T-helper 2 cell treated with Interferon-gamma antibody and Interleukin-4, amounts not matched to agents 5 μg/mL and 100 μg/mL, for 36 hours (primary cell): ENCODE measurements at places on chromosomes 1 and 21.
A peak's percentile ranks its signal among the peaks of the same experiment; 100 is the strongest.

- H3K36me3 ChIP-seq, result no peaks in the 10 kb centered on the region
- no peaks in the 10 kb centered on the region for H3K4me1 ChIP-seq
- H3K27me3 ChIP-seq, result peaks cover 5% of the 10 kb centered on the region
- no peak overlapping the region for H3K27ac ChIP-seq
Measured at GRCh38 chr1:212488436-212489283, 55.9 kb downstream of the NENF start.

- H3K4me1 ChIP-seq, result peaks cover 10% of the 10 kb centered on the region
- no peaks in the 10 kb centered on the region for H3K36me3 ChIP-seq
- H3K4me3 ChIP-seq, result peak overlapping the region; percentile 82
- H3K27ac ChIP-seq, result no peak overlapping the region
- peaks cover 2% of the 10 kb centered on the region for H3K27me3 ChIP-seq
- peak; percentile 22 for DNase-seq
Measured at GRCh38 chr1:32241001-32241763, 5.8 kb upstream of the FAM167B start.

DNA sequence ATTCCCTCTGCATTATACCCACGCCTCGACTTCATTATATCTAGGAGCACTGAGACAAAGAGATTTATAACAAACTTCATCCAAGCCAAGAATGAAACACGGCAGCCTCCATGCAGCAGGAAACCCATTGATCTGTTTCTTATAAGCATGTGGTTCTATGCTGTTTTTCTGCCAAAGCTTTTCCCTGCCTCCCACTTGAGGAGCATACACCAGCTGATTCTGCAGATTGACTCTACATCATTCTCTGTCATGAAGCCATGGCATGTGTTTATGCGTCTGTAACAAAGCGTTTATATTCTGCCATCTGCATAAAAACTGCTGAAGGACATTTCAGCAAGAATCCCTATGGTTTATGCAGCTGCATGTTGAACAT lies 102.0 kb downstream of the CYYR1 start:
- no peaks in the 10 kb centered on the region for H3K36me3 ChIP-seq
- no peaks in the 10 kb centered on the region for H3K27me3 ChIP-seq
- H3K4me3 ChIP-seq, result no peak overlapping the region
- H3K27ac ChIP-seq, result no peak overlapping the region

DNA sequence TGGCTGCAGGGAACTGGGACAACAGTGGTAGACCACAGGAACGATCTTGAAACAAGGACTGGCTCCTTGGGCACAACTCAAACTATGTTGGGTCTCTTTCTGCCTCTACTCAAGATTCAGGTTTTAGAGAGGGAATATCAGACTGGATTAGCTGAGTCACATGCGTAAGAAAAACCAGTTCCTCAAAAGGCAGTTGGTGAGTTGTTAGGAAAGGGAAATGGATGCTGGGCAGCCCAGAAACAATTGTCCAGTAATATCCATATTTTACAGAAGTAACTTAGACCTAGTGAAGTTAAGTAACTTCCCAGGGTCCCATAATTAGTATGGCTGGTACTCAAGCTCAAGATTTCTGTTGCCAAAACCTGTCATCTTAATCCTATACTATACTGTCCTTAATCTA lies 27.0 kb upstream of the TMEM39B start:
- no peak overlapping the region for H3K4me3 ChIP-seq
- H3K27me3 ChIP-seq, result no peaks in the 10 kb centered on the region
- H3K36me3 ChIP-seq, result peaks cover 51% of the 10 kb centered on the region
- DNase-seq, result no peak
- H3K4me1 ChIP-seq, result no peaks in the 10 kb centered on the region

GRCh38 chr1:185541871-185542301 lies 192.3 kb upstream of the HMCN1 start:
- peaks cover 6% of the 10 kb centered on the region for H3K4me1 ChIP-seq
- no peak overlapping the region for H3K27ac ChIP-seq
- peaks cover 4% of the 10 kb centered on the region for H3K36me3 ChIP-seq
- no peaks in the 10 kb centered on the region for H3K27me3 ChIP-seq
- DNase-seq, result no peak

DNA sequence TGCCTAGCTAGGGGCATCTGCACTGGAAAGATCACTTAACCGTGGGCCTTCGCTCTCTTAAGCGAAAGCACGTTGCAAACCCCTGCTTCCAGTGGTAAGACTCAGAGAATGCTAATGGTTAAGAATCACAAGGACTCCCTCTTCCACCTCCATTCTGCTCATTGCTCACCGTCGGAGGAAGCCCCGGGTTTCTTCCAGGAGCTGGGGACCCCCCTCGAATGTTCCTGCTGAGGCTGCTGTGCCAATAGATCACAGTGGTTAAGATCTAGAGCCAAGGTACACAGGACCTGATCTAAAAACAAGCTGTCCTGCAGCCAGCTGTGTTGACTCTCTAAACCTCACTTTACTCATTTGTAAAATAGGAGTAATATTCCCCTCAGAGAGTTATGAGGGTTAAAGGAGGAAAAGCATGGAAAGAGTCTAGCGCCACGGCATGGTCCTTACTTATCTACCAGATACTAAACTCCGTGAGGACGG lies 765 bp downstream of the VAMP3 start:
- H3K4me1 ChIP-seq, result peaks cover 15% of the 10 kb centered on the region
- H3K27me3 ChIP-seq, result peaks cover 33% of the 10 kb centered on the region
- peaks cover 24% of the 10 kb centered on the region for H3K36me3 ChIP-seq
- H3K4me3 ChIP-seq, result peak overlapping the region; percentile 92
- H3K27ac ChIP-seq, result peak overlapping the region; percentile 84
- no peak for DNase-seq

GRCh38 chr1:31848381-31848897 lies 32.6 kb upstream of the SPOCD1 start:
- peak; percentile 37 for DNase-seq
- H3K27ac ChIP-seq, result peak overlapping the region; percentile 79
- H3K36me3 ChIP-seq, result no peaks in the 10 kb centered on the region

DNA sequence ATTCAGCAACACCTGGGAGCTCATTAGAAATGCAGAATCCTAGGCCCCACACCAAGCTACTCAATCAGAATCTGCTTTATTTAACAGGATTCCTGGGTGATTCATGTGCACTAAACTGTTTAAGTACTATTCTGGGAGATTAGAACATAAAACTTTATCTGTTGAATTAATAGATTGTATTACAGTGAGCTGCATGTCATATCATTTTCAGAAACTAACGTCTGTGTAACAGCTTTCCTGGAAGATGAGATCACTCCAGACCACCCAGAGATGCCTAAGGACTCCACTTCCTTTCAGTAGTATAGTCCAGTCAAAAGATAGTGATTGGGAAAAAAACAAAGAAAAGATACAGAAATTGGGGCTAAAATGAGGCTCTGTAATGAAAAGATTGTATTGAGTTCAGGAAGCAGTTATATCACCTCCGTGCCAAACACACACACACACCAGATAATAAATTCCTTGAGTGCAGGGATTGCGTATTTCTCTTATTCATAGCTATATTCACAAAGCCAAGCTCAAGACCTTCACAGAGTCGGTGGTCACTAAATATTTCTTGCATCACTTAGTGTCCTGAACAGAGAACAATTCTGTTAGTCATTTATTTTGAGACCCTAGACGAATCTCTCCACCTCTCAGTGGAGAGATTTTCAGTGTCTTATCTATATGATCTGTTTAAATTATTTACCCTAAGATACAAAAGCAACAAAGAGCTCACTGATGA lies 178.2 kb downstream of the DSCAM start:
- H3K36me3 ChIP-seq, result no peaks in the 10 kb centered on the region

- no peak overlapping the region for H3K4me3 ChIP-seq
- peaks cover 16% of the 10 kb centered on the region for H3K36me3 ChIP-seq
- DNase-seq, result no peak
- peaks cover 12% of the 10 kb centered on the region for H3K4me1 ChIP-seq
- no peak overlapping the region for H3K27ac ChIP-seq
Measured at GRCh38 chr1:204572923-204573922, 57.0 kb downstream of the MDM4 start.

GRCh38 chr1:61121631-61122030 lies 39.3 kb downstream of the NFIA start:
- H3K36me3 ChIP-seq, result no peaks in the 10 kb centered on the region
- no peak overlapping the region for H3K27ac ChIP-seq
- no peaks in the 10 kb centered on the region for H3K4me1 ChIP-seq
- peaks cover 20% of the 10 kb centered on the region for H3K27me3 ChIP-seq
